ENCODE measurements at places on chromosomes 3 and 15.
A peak's percentile ranks its signal among the peaks of the same experiment; 100 is the strongest.

DNA sequence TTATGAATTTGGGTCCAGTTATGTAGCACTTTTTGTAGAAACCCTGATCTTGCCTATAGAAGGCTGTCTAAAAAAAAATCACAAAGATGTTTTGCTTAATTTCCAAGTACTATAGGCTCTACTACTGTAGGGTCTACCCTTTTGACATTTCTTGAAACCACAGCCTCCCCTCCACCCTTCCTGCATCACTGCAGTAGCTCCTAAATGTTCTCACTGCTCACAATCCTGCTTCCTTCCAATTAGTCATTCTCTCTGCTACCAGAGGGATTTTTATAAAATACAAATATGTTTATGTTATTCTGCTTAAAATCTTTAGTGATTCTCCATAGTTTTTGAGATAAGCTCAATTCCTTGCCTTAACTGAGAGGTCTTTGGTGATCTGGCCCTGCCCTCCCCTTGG is 114.0 kb downstream of the CYP19A1 start:
- no peak for DNase-seq

- peak; percentile 27 for DNase-seq
Measured at GRCh38 chr15:66293419-66294156, at the start of gene DIS3L. DIS3L (plus strand) TSS chr15:66293568; CDS start chr15:66293597, 29 bp downstream.

DNA sequence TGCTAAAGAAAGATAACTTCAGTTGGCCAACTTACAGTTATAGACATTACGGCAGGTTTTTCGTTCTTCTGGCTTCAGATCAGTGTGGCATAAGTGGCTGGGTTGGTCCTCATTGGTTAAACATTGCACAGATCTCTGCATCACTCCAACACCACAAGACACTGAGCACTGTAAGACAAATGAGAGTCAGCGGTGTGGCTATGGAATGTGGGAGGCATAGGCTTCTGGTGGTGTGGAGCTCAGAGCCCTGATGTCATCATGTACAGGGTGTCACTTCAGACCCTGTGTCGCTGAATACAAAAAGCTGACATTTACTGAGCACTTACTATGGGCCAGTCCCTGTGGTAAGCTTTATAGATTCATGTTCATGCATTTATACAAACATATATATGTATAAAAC is 146.0 kb downstream of the ADAMTS9 start:
- DNase-seq: no peak

GRCh38 chr15:86445579-86446252 is 366.0 kb downstream of the AGBL1 start:
- DNase-seq: no peak

DNA sequence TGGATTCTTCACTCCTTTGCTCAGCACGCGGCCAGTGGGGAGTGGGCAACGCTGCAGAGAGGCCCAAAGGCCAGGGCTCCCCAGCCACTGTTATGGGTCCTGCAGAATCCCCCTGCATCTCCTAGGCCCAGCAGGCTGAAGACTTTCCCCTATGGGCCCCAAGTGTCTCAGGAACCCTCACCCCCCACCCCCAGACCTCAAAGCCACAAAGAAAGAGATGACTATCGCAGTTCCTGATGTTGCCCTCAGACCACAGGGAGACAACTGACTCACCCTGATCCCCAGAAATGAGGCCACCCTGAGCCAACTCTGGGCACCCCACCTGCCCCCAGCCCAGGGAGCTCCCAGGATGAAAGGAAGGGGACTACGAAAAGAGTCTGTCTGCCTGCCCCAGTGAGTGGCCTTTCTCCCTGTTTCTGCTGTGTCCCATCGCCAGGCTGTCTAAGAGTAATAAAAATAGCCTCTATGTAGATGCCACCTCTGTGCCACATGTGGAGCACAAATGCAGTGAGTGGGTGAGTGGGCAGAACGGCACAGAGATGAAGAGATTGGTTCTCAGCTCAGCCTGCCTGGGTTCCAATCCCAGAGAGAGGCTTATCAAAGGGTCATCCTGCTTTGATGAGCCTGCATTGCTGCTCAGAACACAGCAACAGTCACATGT is 283.0 kb downstream of the UACA start:
- DNase-seq: no peak

- DNase-seq: no peak
Measured at GRCh38 chr3:12468757-12469156, 15.5 kb upstream of the TSEN2 start.

- no peak for DNase-seq
Measured at GRCh38 chr3:12416731-12417130, 67.5 kb upstream of the TSEN2 start.

DNA sequence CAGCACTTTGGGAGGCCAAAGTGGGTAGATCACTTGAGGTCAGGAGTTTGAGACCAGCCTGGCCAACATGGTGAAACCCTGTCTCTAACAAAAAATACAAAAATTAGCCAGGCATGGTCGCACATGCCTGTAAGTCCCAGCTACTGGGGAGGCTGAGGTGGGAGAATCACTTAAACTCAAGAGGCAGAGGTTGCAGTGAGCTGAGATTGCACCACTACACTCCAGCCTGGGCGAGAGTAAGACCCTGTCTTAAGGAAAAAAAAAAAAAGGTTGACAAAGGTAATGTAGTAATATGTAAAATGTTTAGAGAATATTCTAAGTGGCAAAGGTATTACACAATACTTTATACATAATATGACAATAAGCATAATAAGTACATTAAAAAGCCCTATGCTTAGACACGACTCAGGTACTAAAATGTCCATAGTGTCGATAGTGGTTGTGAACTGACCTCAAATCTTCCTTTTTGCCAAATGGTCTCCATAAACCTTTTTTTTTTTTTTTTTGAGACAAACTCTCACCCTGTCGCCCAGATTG is 16.5 kb downstream of the RPN1 start:
- no peak for DNase-seq

DNA sequence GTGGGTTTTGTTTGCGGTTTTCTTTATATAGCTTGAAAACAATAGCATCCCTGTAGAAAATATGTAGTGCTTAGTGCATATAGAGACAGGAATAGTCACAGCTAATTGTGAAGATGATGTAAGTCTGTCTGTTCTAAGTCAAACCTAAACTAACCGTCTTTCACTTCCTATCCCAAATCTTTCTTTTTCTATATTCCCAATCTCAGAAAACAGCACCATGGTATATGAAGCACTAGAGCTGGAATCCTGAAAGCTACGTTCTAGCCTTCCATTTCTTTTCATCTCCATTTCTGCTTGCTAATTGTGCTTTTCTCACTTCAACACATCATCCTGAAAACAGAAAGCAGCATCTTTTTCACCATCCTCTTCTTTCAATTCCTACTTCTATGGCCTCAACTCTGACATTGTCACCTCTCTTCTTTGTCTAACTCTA is 1235.5 kb downstream of the ROBO2 start:
- no peak for DNase-seq

GRCh38 chr15:39684233-39684632 is 98.4 kb downstream of the FSIP1 start:
- DNase-seq: no peak

DNA sequence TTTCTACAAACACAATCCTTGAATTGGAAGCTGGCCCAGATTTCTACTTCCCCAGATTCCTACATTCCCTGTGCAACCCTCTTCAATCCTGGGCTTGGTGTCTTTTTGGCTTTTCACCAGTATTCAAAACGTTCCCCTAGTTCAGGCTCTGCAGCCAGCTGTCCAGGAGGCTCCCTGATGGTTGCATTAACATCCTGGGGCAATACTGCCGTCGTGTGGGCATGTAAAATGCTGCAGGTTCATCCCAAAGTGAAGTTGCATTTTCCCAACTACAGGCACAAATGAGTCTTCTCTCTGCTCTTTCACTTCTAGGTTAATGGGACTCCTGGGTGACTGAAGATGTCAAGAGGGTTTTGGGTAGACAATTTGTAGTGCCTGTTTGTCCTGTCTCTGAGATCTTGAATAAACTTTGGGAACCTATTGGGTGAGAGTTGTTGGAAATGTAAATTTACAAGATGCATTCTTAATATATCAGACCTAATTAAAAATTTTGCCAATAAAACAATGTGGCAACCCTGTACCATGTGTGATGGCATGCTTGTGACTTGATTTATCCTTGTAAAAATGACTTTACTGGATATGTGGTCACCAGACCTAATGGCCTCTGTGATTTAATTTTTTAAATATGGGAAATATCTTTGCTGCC is 28.6 kb downstream of the SOX14 start:
- no peak for DNase-seq

- DNase-seq: no peak
Measured at GRCh38 chr3:179179979-179180759, 32.0 kb downstream of the PIK3CA start.

DNA sequence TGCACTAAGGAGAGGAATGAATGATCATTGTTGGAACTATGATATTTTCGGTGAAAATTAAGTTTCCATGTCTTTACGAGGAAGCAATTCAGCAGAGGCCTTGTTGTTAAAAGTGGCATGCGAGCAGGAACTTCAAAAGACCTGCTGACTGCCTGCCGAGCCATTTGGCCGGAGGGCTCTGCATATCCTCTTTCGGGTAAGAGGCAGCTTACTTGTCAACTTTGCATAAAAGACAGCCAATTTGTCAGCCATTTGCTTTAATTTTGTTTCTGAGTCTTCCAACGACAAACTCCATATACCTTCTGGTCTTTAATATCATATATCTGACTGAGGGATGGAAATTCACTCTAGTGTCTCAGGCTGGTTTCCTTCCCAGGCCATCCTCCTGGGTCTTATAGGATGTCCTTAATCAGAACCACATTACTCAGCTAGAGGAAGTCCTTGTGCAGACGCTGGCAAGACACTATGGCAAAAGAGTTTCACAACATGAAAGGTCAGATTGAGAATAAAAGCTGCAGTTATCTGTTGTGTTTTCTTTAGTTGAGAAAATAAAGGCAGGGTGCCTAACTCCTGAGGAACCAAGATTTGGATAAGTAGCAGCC is 128.7 kb upstream of the WNT5A start:
- DNase-seq: no peak

DNA sequence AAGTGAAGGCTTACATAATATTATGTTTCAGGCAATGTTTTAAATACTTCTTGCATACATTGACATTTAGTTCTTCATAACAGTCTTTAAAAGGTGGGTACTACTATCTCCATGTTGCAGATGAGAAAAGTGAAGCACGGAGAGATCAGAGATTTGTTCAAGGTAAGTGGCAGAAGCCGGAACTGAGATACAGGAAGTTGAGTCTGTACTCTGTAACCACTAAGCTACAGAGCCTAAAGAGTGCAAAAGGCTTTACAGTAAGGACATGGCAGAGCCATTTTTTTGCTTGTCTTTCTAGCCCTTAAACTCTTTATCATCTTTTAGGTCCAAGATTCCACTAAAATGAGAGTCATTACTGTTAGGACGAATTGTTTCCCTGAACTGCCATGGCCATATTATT is 186.5 kb upstream of the PEX5L start:
- DNase-seq: no peak

GRCh38 chr3:54347060-54347459 is 224.7 kb downstream of the CACNA2D3 start:
- no peak for DNase-seq

GRCh38 chr3:64143409-64144130 is 81.7 kb downstream of the PRICKLE2 start:
- DNase-seq: no peak

GRCh38 chr15:40415226-40415625 is 9.6 kb downstream of the IVD start:
- DNase-seq: no peak

- no peak for DNase-seq
Measured at GRCh38 chr3:112137781-112138180, 4.7 kb upstream of the GCSAM start.

GRCh38 chr3:23183731-23184130 is 19.4 kb upstream of the UBE2E2 start:
- DNase-seq: no peak

DNA sequence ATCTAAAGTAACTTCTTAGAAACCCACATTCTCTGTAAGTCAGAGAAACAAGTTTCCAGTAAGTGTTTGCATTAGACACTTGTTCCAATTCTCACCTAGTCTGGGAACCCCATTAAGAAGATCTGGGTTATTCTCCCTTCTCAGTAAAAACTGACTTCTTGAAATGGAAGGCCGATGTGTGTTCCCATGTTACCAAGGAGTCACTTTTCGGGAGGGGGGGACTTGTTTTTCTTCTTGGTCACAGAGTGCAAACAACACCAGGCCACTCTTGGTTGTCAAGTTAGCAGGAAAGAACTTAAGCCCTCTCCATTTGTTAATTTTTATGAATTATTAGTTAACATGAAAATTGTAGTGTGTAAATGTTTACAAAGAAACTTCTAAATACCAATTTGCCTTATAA is 55.6 kb downstream of the ITPR1 start:
- DNase-seq: no peak

GRCh38 chr3:24311881-24312280 is 182.8 kb downstream of the THRB start:
- no peak for DNase-seq

GRCh38 chr3:56125358-56126005 is 342.8 kb downstream of the ERC2 start:
- DNase-seq: no peak

DNA sequence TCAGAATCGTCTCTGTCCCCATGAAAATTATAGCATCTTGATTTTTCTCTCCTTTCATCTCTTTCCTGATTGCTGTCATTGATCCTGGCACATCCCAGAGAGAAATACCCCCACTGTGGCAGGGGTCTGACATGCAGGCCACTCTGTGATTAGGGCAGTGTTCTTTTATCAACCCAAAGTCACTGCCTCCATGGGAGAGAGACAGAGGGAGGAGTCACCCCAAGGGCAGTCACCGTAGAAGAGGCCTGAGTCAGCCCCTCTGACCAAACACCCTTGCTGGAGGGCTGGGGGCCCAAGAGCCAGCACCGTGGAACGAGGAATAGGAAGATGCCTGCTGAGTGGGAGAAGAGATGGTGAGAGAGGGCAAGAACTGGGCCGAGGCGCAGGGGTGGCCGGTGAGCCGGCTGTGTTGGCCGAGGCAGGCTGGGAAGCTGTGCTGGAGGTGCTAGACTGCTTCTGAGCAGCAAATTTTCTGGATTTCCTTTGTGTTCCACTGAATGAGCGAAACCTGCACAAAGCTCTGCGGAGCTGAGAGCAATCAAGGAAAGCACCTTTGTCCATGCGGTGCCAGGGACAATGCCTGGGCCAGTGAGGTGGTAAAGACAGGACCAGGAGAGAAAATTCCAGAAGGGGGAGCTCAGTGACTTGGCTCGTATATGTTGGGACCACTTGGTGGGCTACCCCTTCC is 103.8 kb downstream of the ADCY5 start:
- DNase-seq: no peak

DNA sequence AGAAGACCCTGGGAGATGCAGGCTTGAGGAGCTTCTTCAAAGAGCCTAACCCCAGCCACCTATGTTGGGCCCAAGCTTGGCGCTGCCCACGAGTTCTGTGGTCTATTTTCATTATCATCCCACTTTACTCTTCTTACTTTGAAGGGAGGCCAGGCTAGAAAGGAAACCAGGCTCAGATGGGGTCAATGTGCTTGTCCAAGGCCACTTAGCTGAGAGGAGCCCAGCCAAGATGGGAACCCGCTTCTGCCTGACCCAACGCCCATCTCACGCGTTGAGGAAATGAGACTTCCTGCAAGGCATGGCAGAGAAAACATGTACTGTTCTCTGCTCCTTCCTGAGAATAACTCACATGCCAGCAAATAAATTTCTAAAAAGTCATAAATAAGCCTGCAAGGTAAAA is 486.3 kb upstream of the PROK2 start:
- no peak for DNase-seq

- no peak for DNase-seq
Measured at GRCh38 chr3:46093966-46094365, 66.7 kb upstream of the XCR1 start.
